ENCODE measurements at places on chromosomes 12 and 14.

DNA sequence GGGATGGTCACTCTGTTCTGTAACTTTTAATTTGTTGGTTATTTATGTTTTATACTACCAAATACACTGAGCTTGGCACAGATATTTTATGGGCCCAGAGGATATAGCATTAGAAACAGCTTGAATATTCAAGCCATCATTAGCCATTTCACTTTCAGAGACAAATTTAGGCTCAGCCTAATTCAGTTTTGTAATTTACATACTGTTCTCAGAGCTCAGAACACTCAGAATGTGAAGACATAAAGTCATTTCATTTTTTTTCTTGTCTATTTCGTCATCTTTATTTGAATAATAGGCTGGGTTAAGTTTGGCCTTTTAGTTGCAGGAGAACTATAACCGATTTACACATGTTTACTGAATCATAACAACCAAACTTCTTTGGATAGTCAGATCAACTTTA, 361.7 kb downstream of the SNAPC1 start:
- DNase-seq, result no peak

- no peak for DNase-seq
Observed at GRCh38 chr14:104749111-104749649, 3.8 kb upstream of the SIVA1 start.

GRCh38 chr14:53875324-53875897, 81.2 kb downstream of the BMP4 start:
- DNase-seq, result no peak

GRCh38 chr12:115245020-115245419, 561.0 kb upstream of the TBX3 start:
- no peak for DNase-seq

DNA sequence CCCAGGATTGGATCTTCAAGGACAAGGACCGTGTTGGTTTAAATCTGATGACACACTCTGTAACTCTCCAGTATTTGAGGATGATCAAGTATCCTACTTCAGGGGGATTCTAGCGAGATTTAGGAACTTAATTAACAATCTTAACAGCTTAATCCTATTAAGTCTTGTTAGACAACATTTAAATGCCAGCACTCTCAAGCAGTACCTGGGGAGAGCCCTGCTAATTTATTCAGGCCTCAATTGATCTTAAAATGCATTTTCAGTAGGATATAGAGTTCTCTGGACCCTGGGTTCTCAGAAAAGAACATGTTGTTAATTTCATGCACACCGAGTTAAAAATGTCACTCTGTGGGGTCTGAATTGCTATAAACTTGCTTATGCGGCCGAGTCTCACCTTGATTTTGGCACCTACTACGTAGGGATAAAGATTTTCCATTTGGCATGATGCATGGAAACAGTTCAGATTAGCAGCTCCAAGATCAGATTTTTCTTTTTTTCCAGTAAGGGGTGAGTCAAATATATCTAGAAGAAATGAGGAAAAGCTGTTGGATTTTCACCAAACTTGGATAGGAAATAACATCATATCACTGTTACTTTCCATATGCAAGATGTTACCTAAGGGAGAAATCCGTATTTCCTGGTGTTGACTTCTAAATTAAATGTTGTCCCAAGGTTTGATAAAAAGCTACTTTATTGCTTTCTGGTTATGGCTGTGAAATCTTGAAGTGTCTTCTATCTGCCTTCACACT, 76.1 kb downstream of the SLC24A4 start:
- no peak for DNase-seq

DNA sequence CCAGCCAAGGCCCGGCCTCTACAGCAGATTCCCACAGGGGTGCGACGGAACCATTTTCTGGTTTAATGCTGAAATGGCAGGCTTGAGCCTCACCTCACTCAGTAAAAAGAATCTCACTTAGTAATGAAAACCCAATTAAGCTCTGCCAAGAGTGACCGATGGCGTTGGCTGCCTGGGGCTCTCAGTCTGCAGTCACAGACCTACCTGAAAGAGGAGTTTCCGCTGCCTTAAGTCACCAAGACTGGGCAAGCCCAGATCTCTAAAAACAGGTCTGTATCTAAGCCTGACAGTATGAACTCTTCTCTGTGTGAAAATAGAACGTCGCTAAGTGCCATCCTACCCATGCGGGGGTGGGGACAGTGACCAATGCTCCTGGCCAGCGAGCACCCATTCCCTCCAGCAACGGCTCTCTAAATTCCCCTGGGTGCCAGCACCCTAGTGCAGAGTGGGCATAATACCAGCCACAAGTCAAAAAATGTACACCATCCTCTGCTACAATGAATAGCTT, 107.3 kb downstream of the FOXN3 start:
- DNase-seq, result no peak

- no peak for DNase-seq
Observed at GRCh38 chr14:37602605-37603453, 7.4 kb downstream of the TTC6 start.

Data from GM18507 (cell line).